CD4-positive, alpha-beta T cell treated with Interleukin-10 for 1 hour (primary cell): ENCODE measurements at places on chromosomes 4 and X.

- DNase-seq, result no peak
These were observed 278.8 kb downstream of the CRLF2 start for GRCh38 chrX:933611-934010.

DNA sequence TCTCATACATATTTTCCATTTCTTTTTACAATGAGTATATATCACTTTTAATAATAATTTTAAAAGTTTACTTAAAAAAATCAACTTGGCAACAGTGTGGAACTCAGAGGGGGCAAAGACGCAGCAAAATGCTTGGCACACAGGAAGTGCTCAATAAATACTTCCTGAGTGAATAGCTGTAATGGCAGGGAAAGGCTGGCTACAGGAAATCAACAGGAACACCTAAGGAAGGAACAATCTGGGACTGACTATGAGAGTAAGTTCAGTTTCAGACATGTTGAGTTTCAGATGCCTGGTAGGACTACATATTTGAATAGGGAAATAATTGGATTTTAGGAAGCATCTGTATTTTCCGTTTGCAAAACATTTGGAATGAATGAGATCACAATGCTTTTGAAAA lies 137.6 kb downstream of the SCLT1 start:
- DNase-seq, result no peak

DNA sequence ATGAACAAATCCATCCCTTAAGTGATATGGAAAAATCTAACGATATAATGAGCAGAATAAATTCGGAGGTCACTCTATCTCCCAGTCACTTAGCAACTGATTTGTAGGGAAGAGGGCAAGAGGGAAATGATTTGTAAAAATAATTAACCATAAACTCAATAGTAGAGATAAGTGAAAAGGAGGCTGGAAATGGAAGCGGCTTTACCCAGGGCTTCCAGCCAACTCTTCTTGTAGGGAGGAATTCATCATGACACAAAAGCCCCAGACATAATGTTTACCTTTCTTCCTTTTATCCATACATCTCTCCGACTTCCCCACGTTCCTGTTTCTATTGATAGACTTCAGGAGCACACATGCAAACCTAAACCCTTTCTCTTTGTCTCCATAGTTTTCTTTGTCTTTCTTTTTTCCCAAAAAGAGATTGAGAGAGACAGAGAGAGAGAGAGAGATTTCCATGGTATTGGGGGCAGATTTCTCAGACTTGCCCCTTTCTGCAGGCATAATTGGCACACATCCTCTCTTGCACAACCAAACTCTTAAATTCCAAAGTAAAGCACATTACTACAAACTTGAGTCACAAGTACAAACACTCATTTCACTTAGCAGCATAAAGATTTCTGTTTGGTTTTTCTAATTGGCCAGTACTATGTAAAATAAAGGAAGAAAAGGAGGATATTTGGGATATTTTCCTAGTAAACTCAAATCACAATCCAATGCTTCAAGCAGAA lies 140.9 kb downstream of the MAPK10 start:
- no peak for DNase-seq

DNA sequence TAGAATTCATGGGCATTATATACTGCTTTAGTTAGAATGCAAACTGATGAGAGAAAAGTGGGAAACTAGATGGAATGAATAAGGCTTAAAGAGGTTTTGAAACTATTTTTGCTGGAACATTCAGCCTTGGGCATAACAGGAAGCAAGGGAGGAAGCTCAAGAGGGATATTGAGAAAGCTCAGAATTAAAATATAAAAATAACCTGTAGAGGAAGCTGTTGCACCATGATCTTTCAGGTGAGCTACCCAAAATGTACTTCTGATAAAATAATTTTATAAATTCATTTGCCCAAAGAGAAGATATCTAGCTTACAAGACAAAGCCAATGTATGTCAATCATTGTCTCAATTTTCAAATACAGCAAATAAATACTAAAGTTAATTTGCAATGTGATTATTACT lies 11.3 kb downstream of the GC start:
- no peak for DNase-seq

GRCh38 chr4:36386691-36387090 lies 105.3 kb downstream of the DTHD1 start:
- no peak for DNase-seq

GRCh38 chr4:141174457-141174856 lies 41.2 kb upstream of the RNF150 start:
- DNase-seq, result no peak

GRCh38 chr4:10123227-10124101 lies 6.9 kb upstream of the WDR1 start:
- no peak for DNase-seq

- DNase-seq, result peak; percentile 62
These were observed 1.2 kb downstream of the MSN start for GRCh38 chrX:65668377-65669310.

DNA sequence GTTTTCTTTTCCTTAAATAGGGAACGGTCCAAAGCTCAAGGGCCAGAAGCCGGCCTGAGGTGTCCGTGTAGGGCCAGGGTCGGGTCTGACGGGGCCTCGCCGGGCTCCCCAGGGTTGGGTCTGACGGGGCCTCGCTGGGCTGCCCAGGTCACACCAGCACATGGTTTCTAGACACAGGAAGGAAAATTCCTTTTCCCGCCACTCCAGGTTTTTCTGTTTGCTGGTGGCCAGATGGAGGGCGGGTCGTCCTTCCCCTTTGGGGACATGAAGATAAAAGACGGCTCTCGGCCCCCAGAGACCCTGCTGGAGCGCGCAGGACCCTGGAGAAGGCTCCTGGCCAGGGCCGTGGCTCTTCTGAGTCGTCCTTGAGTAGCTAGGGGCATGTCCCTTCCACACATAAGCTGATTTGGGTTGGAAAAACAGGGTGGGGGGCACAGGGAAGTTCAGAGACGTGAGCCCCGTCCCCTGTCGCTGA lies 35.1 kb downstream of the PIGG start:
- no peak for DNase-seq

- DNase-seq, result no peak
These were observed 39.6 kb upstream of the MAGEA4 start for GRCh38 chrX:151873096-151873495.

- DNase-seq, result no peak
These were observed 32.5 kb downstream of the MEPE start for GRCh38 chr4:87865288-87865687.

DNA sequence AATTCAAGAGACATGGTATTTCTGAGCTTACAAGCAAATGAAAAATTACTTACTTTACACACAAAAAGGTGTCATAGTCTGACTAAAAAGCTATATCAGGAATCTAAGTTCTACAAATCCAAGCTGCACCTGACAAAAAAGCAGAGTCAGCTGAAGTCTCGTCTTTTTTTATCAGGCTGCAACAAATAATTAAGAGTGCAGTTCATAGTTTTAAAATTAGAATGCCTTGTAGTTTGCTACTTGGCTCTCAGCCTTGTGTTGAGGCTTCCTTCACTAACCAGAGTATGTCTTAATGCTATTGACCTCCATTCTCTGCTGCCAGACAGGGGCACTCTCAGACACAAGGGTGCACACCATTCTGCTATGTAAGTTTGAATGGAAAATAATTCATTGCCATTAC lies 940.7 kb downstream of the PCDH7 start:
- no peak for DNase-seq

GRCh38 chr4:69849297-69849696 lies 10.6 kb downstream of the SULT1E1 start:
- no peak for DNase-seq

DNA sequence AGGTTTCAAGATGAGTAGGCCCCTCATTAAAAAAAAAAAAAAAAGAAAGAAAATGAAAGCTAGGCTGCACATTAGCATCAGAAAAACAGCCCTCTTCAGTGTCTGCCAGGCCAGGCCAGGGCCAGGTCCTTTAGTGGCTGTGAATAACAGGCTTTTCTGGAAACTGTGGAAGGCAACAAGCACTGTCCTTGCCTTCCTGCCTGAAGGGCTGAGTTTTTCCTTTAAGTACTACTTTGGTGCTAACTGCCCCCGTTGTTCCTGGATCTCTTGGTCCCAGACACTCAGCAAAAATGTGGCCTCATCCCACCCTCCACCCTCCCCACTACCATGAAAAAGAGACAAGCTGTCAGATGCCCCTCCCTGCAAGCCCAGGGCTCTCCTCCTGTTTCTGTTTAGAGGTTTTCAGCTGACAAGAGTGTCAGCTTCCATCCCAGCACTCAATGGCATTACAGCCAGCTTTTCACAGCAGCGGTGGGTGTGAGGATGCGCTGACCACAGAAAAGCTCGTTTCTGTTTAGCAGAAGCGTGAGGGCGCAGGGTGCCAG lies 174.2 kb downstream of the NHS start:
- no peak for DNase-seq

- peak; percentile 43 for DNase-seq
These were observed 60.5 kb downstream of the TMA16 start for GRCh38 chr4:163554870-163555465.

DNA sequence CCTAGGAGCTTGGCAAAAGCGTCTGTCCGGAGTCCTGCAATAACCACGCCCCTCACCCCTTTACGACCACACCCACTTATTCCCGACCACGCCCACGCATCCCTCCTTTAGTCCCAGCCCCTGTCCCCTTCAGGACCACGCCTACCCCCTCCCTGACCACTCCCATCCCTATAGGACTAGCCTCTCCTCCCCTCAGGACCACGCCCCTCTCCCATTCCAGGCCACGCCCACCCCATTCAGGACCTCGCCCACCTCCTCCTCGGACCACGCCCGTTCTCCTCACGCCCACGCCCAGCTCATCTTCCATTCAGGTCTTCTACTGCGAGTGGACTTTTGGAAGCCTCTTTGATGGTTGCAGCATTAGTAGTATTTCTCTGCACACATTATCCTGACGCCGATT lies 131.2 kb upstream of the STX18 start:
- no peak for DNase-seq

- DNase-seq, result no peak
These were observed 82.6 kb upstream of the GYPA start for GRCh38 chr4:144223149-144223548.

- no peak for DNase-seq
These were observed 57.0 kb upstream of the RAP1GDS1 start for GRCh38 chr4:98204236-98204553.

- peak; percentile 12 for DNase-seq
These were observed 1865.3 kb upstream of the AGA start for GRCh38 chr4:179307297-179308136.

GRCh38 chrX:15512401-15512965 lies 11.9 kb downstream of the BMX start:
- DNase-seq, result no peak

DNA sequence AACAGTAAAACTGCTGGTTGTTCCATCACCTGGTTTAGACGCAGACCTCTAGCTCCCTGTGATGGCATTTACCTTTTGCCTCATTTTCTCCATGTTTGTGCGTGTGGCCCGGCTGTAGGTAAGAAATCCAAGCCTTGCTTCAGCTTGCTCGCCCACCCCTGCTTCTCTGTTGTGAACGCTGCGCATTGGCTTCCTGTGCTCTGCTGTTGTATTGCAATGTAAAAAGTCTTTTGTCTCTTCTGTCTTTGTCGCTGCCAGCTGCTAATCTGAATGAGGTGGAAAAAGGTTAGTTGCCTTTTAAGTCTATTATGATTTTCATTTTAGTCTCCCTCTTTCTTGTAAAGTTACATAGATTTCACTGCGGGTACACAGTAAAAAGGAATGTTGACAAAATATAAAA lies 127.3 kb upstream of the PACRGL start:
- no peak for DNase-seq

DNA sequence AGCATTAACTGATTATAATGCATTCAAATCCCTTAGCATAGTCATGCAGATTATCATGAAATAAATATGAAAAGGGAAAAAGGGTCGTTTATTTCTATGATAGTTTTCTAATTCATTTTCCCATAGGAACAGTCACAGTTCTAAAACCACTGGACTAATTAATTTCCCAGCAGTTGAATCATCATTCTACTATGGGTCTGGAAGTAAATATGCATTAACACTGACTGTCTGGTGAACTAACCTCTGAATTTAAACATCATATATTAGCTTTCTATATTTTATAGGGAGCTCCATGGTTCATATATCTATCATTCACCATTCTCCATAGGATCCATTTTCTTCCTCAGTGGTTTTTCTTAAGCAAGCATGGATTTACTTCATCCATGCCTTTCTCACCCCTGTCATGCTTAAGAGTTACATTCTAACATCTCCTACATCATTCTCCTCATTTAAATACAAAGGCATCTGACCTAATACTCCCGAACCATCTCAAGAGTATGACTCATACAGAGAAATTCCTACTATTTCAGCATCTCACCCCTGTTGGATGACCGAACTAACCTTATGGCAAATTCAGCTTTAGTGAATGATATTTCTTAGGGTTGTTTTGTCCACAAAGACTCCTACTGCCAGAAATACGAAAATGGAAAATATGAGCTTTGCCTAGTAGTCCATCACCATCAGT lies 198.7 kb upstream of the ADAMTS3 start:
- no peak for DNase-seq

- no peak for DNase-seq
These were observed 638.1 kb upstream of the AGA start for GRCh38 chr4:178080312-178080711.

GRCh38 chr4:69122476-69122875 lies 26.2 kb downstream of the UGT2B7 start:
- DNase-seq, result no peak

DNA sequence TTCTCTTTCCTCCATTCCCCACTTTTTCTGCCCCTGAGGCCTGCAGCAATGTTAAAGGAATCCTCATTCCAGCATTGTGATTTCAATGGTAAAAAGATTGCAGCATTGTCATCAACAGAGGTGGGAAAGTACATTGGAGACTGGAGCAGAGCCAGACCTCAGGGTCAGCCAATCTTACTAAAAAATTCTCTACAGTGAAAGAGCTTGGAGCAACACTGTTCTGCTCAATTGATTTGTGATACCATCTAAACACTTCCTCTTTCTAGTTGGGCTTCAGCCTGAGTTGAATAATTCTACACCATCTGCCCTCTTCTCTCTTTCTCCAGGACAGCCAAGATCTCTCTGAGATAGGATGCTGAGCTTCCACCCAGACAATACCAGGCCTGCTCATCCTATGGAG lies 176.5 kb downstream of the AR start:
- no peak for DNase-seq

DNA sequence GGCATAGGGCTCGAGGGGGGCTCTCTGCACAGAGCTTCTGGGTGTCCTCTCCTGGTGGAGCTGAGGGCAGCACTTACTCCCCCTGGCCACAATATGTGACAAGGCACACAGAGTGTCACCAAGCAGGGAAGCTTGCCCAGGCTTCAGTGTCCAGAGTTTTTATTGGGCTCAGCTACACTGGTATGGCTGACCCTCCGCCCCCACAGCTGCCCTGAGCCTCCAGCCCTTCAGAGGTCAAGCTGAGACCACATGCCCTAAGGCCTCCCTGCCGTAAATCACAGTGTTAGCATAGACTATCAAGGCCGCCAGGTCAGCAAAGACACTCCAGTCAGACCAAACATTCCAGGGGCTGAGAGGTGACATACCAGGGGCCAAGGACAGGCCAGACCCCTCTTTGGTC lies 59.0 kb downstream of the EVC start:
- DNase-seq, result no peak

DNA sequence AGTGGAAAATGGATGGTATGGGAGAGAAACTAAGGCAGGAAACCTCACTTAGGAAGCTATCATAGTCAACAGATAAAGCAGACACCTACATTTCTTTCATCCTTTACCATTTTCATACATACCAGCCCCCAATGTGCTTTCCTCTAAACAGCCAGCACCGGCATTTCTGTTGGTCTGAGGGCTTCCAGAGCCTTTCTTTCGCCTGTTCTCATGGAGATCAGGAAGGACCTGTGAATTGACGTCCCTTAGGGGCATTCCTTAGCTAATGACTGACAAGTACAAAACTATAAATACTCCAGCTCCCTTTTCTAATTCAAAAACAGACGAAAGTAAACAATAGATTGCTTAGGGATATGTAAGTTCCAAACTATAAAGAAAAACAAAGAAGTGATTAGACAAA lies 215.5 kb upstream of the CNKSR2 start:
- DNase-seq, result no peak
